NCI-H1436 treated with DMSO at 0.1 percent for 48 hours (cell line): ENCODE measurements at places on chromosomes 7 and 10.

DNA sequence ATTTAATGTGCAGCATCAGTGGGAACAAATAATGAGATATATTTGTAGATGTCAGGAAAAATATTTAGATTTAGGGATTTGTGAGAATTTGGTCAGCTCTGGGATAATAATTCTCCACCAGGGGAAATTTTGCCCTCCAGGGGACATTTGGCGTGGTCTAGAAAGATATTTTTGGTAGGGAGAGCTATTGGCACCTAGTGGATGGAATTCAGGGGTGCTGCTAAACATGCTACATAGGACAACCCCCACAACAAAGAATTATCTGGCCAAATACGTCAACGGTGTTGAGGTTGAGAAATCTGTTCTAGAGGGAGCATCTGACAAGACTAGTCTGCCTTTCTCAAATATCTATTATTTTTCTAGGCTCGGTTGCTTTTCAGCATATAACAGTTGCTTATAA is 2.1 kb downstream of the ADK start:
- DNase-seq, result no peak

DNA sequence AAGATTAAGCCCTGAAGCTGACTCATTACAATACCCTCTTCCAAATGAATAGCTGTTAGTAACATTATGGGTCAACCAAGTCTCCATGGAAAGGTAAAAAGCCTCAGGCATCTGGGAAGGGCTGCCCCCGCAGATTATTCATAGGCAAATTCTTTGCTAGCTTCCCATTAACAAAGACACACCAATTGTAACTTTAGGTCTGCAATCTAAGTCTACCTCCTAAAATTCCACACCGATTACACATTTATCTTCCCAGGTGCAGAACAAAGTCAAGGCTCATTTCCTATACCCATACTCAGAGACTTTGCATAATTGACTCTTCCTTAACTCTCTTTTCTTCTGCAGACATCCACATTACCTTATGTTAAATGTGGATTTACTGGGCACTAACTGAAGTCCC is 826.3 kb upstream of the MBL2 start:
- DNase-seq, result no peak

- DNase-seq, result no peak
Measured at GRCh38 chr10:13238271-13239077, 4.3 kb upstream of the UCMA start.

DNA sequence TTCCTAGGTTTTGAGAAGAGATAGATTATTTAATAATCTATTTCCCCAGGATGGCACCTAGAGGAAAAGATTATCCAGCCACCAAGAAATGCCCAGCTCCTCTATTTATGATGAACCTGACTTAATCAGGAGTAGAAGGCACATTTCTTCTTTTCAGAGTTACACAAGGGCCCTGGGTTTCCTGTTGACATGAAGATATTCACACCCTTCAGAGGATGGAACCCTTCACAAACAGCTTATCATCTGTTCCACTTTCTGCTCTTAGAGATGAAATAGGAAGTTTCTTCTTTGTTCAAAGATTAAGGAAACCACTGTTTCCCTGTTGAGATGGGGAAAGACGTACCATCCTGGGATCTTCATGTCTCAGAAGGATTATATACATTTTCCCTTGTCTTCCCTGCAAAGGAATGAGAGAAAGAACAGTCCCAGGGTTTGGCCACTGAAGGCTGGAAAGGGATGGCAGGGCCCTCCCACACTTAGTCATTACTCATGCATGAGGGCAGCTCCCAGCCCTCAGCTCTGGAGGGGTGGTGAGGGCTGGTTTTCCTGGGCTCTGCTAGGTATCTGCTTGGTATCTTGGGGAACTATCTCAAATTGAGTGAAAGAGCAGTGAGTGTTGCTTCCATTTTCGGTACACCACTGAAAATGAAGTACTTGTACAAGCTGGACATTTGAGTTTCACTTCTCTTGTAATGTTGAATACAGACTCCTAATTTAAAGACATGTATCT is 64.0 kb downstream of the MTPAP start:
- no peak for DNase-seq

DNA sequence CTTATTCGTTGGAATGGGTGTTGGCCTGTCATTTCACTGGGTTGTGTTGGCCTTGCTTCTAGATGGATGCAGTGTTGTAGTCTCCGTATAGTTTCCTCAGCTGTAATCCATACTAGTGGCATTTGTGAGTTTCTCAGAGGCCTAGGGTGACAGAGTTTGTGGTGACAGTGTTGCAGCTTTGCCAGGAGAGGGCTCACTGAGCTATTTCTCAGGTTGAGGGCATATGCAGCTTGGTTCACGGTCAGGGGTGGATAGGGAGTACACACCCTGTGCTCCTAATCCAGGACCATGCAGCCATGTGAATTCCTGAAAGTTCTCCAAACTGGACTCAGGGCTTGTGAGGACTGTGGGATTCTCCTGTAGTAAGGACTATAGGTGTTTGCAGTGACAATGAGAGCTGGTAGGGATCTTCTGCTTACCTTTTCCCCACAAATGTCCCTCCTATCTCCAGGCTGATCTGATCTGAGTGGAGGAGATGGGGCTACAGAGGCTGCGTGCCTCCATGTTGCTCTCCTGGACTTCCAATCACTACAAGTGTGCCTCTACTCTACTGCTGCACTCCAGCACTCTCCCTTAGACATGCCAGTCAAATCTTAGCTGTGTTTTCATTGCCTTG is 229.0 kb downstream of the STK31 start:
- no peak for DNase-seq
